Central memory CD4-positive, alpha-beta T cell (primary cell): ENCODE measurements at places on chromosomes 7 and 10.

DNA sequence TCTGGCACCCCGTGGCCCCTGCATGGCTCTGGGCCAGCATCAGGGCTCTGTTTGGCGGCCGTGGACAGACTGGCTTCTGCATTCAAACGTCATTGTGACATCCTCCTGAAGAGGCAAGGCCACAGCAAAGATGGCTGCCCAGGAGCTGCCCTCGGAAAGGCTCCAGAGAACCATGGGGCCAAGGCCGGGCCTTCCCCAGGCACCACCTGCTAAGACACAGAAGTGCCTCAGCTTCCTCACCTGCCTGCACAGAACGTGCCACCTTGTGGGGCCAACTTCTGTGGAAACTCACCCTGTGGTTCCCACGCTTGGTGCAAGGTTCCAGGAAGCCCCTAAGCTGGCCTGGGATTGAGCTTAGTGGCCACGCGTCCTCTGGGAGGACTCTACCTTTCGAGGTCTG is 396.9 kb downstream of the PTPRN2 start:
- DNase-seq = no peak

GRCh38 chr7:83807774-83808173 is 158.8 kb upstream of the SEMA3E start:
- DNase-seq = no peak

GRCh38 chr10:95963202-95963990 is 55.6 kb downstream of the CC2D2B start:
- DNase-seq = peak; percentile 13

- DNase-seq = no peak
Observed at GRCh38 chr7:75732764-75733630, 5.7 kb downstream of the HIP1 start.
